ENCODE measurements at places on chromosomes 16 and 17.

DNA sequence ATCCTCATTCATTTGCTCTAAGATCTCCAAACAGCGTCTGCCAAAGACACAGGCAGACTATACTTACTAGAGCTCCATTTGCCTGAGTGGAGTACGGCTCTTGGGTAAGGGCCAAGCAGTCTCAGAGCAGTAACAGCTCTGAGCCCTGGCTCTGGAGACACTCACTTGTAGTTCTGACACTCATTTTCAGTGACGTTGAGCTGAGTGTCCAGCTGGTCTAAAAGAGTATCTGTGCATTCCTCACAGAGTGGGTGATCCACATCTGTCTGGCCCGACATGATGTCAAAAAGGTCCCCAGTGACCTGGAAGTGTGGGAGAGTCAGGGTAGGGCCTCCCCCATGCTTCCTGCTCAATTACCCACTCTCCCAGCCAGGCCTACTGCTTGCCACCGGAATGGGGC is 5.7 kb downstream of the BECN1 start:
- no peak for DNase-seq

DNA sequence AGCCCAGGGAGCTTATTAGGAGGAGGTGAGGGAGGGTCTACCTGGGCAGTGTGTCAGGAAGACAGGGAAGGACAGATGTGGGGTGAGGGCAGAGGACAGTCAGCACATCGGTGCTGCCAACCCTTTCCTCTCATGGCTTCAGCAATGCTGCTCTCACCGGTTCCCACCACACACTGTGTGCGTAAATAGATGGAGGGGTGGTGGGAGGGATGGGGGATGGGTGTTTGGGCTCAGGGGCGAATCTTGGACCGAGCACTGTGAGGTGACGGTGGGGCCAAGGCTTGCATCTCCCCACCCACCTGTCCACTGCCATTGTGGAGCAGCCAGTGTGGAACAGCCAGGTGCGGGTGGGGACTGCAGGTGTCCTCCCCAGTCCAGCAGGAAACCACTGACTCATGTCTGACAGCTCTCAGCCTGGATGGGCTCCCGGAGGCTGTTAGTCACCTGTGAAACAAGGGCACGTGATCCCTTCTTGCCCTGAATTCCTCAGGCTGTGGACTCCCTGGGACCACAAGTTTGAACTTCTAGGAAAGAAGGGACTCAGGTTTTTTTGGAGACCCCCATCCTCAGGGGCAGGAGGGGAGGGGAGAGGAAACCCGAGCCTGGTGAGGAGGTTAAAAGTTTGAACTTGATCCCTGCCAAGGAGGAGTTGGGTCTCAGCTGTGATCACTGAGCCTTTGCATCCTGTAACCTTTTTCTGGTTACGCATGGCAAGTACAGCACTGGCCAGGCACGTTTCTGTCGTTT is 42.7 kb upstream of the SMPD3 start:
- DNase-seq: peak; percentile 22

GRCh38 chr17:59832883-59833379 is 59.8 kb downstream of the TUBD1 start:
- no peak for DNase-seq

GRCh38 chr16:4206680-4207079 is 35.2 kb downstream of the SRL start:
- DNase-seq: no peak

- DNase-seq: no peak
Observed at GRCh38 chr16:55605754-55606336, 39.4 kb downstream of the CAPNS2 start.

DNA sequence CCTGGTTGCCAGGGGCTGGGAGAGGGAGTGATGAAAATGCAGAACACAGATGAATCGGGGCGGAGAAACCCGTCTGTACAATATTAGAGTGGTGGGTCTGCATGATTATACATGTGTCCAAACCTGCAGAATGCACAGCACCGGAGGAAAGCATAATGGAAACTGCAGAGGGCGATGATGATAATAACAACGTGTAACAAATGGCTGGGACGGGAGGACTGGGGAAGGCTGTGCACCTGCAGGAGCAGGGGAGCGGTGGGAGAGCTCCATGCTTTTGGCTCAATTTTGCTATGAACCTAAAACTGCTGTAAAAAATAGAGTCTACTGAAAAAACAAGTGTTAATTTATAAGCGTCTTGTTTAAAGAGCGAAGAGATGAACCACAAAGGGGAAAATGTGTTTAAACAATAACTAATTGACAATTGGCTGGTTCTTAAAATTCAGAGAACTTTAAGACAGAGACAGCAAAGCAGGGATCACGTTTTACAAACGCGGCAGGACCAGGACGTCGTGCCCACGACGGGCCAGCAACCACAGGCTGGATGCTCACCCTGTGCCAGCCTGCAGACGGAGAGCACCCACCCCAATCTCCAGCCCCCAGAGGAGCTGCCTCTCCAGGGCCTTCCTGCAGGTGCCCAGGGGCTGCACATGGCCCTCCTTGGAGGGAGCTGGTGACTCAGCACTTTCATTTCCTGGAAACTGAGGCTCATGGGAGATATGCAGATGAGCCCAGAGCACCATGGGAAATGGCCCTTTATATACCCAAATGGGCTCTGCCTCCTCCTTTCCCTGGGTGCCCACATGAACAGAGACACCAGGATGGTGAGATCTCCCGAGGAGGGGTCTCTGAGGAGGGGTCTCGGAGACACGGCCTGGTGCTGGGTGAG is at the start of gene TEX19:
Gene TEX19 (plus strand): TSS at position 783 of the 886 bp plus-strand sequence. CDS start 2,904 bp downstream, outside the sequence.
- no peak for DNase-seq

- DNase-seq: peak; percentile 86
Observed at GRCh38 chr16:11405331-11406176, 60.3 kb downstream of the RMI2 start.

Data from WTC11 (cell line).